ENCODE measurements at places on chromosomes 5 and 9.

GRCh38 chr5:160303690-160304089, 8.7 kb downstream of the CCNJL start:
- DNase-seq = no peak

DNA sequence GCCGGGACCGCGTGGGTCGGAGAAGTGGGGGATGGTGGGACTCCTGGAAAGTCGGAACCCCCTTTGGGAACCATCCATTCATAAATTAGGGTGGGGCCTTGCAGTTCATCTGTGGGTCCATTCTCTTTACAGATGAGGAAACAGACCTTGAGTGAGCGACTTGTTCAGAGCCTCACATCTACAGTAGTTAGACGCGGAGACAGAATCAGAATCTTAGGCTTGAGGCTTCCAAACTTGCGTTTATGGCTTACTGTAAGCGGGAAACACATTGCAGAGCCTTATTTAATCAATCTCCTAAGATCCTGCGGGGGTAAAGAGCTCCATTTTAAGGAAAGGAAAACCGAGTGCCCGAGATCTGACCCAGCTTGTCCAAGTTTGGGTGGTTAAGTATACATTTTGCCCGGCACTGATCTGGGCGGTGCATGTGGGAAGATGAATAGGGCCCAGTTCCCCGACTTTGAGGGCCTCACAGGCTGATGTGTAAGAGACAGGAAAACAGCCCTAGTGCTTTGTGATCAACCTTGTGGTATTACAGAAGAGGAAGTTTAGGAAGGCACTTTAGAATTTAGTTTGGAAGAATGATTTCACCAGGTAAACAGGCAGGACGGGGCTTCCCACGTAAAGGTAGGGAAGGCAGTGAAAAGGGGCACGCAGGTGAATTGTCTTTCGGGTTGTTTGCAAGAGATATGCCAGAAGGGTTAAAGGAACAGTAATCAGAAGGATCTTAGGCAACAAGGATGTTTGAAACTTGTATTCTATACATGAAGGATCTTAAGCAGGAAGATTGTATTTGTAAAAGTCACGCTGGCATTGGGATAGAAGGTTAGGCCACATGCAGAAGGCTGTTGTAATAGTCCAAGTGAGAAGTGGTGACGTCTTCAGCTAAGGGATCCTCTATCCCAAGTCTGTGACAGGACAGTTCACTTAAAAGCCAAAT, 744 bp downstream of the TARS1 start:
- DNase-seq = peak; percentile 14

- no peak for DNase-seq
These were observed 197.0 kb downstream of the FBN2 start for GRCh38 chr5:128341056-128341455.

DNA sequence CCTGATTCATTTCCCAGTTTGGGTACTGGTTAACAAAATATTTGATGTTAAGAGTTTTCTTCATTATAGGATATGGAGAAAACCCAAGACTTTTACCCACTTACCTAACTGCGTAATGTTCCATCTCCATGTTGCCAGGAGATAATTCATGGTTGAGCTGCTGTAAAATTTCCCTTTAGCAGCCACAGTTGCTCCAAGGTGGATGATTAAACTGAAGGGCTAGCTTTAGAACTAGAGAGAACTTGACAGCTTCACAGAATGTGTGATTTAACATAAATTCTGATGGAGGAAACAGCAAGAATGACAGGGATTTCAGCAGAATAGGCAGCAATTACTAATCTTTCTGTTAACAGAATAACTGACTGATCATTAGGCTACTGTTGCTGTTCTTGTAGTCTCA, 236.1 kb downstream of the MEF2C start:
- no peak for DNase-seq

GRCh38 chr5:63655043-63655442, 307.2 kb downstream of the HTR1A start:
- DNase-seq = no peak

- no peak for DNase-seq
These were observed 11.6 kb downstream of the TRAF1 start for GRCh38 chr9:120914953-120915352.

DNA sequence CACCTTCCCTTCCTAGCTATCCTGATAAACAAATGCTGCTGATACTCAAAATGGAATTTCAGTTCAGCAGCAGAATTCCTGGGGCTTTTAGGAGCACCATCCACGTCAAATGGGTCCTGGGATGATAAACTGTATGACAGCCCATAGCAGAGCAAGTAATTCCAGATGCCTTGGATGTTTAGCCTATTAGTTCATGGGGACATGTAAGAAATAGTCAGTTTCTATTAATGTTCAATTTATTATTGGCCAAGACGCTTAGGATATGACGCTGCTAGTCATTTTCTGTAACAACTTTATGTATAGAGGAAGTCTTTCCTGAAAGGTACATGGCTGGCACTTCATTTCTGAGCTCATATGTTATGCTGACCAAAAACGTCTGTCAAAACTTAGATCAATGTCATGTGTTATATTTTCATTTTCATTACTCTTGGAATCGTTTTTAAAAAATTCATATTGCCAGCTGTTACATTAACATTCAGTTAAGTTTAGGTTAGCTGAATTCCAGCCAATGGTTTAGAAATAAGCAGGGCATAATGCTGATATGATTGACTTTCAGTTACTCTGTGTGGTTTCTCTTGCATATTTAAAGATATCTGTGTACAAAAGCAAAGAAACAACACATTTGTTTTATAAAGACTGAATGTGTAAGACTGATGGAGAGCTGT, 243.8 kb downstream of the CSNK1G3 start:
- no peak for DNase-seq

GRCh38 chr5:124034963-124035362, 523.0 kb downstream of the CSNK1G3 start:
- DNase-seq = no peak

- DNase-seq = peak; percentile 58
These were observed 1.3 kb upstream of the NFIB start for GRCh38 chr9:14314929-14315874.

DNA sequence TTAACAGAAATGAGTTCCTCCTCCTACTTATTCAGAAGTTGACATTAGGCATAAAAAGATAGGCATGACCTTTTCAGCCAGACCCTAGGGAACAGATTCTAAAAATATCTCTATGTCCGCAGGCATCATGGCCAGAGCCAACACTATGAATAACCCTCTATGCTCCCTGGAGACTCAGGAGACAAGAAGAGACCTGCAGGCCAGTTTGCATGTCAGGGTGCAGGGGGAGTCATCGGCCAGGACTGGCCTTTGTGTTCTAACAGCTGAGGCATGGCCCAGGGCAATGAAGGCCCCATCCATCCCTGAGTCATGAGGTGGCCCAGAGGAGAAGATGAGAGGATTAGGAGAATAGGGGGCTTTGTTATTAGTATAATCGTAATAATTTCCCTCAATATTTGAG, 93.8 kb downstream of the TMEM215 start:
- DNase-seq = no peak

DNA sequence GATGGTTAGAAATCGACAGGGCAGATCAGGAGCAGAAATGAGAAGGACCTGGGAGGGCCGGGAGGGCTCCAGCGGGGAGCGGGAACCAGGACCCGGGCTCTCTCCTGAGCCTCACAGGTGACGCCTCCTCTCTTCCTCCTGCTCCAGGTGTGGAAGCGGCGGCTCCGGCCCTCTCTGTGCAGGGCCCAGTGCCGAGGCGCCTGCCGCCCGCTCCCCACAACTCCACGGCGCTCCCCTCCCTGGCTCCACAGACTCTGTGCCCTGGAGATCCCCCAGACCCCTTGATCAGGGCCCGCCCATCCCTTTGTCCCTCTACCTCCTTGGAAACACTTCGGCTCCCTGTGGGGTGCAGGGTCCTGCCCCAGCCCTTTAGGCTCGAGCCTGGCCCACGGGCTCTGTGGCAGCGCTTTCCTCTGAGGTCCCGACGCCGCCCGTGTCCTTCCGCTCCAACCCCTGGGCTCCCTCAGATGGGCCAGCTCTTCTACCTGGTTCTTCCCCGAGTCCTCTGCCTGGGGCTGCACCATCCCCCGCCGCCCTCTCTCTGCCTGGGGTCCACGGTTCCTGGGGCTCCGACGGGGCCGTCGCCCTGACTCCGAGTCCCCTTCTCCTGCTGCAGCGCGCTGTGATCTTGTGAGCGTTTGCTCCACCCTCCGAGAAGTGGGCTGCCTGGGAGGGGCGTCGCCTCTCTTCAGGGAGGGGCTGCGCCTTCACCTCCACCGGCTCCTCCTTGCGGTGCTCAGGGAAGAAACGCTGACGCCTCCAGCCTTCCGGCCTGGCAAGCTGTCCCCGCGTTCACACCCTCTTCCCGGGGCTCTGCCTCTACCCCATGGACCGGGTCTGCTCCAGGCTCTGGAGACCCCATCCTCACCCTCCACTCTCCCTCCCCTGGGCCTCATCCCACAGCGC, 22.4 kb upstream of the SLC6A3 start:
- no peak for DNase-seq

DNA sequence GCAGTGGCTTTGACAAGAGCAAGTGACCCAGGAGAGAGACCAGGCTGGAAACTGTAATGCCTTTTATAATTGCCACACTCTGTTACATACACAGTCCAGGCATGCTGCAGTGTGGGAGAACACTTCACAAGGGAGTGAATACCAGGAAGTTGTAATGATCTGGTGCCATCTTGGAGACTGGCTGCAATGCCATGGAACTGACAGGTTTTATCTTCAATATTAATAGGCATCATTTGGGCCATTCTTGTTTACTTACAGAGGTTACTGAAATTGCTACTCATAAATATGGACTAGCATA, 274.3 kb downstream of the AUH start:
- DNase-seq = no peak

- DNase-seq = no peak
These were observed 460.4 kb downstream of the ACTL7B start for GRCh38 chr9:108395421-108395820.

GRCh38 chr5:58294598-58295305, 165.1 kb downstream of the PLK2 start:
- no peak for DNase-seq

DNA sequence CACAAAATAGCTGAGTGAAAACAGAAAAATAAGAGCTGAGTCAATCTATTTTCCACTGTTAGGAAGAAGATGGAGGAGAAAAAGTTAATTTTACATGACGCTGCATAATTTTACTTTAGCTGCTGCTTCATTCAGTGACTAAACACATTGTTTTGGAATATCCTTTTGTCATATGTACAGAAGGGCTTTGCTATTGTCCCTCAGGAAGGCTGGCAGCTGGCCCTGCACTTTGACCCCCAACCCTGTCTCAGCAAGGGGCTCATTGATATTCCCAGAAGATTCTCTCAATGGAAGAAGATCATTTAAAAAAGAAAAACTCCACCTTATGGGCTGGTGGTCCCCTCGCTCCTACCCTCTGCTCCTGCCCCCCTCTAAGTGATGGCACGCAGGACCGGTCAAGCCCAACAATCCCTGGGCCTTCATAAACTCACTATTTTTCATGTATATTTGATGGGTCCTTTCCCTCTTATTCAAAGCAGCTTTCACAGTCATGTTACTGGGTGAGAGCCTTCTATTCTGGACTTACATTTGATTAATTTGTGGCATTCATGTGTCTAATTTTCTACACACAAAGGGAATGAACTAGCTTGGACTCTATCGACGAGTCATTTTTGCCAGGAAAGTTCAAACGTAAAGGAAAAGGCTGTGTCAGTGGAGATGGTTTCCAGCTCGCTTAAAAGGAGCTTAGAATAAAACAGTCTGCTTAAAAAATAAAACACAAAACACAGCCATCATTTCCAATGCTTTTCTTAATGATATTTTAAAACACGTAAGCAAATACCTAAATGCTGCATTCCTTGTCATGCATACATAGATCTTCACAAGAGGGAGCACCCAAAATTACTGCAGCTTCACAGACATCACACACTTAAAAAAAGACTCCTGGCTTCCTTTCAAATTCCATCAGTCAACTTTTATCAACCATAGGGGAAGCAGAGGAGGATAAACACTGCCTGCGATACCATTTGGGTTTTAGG, 104.7 kb downstream of the EFNA5 start:
- DNase-seq = no peak

DNA sequence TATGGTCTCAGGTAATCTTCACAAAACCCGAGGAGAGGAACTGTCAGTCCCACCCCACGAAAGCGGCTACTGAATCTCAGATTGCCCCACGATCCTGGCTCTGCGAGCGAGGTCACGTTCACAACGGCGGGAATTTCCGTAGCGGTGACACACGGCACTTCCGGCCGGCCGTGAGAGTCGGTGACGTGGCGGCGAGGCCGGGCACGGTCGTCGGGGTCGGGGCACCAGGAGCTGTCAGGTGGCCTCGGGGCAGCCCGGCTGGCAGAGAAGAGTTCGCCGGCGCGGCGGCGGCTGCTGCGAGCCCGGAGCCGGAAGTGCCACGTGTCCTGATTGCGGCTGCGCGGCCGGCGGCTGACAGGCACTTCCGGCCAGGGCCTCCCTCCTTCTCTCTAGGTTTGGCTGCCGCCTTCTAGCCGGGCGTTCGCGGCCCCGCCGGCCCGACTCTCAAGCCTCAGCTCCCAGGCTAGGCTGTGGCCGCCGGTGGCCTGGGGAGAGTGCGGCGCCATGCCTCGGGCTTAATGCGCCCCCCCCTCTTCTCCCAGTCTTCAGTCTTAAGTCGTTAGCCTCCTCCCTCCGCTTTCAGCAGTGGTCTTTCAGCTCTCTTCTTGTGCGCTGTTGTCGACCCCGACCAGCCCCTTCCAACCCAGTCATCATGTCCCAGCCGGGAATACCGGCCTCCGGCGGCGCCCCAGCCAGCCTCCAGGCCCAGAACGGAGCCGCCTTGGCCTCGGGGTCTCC, at the start of gene SEC24A:
SEC24A (plus strand) TSS at position 361 of the 738 bp plus-strand sequence; CDS start at position 653, 292 bp downstream.
- DNase-seq = peak; percentile 56

- DNase-seq = no peak
These were observed 9.5 kb upstream of the BARHL1 start for GRCh38 chr9:132572921-132573320.

DNA sequence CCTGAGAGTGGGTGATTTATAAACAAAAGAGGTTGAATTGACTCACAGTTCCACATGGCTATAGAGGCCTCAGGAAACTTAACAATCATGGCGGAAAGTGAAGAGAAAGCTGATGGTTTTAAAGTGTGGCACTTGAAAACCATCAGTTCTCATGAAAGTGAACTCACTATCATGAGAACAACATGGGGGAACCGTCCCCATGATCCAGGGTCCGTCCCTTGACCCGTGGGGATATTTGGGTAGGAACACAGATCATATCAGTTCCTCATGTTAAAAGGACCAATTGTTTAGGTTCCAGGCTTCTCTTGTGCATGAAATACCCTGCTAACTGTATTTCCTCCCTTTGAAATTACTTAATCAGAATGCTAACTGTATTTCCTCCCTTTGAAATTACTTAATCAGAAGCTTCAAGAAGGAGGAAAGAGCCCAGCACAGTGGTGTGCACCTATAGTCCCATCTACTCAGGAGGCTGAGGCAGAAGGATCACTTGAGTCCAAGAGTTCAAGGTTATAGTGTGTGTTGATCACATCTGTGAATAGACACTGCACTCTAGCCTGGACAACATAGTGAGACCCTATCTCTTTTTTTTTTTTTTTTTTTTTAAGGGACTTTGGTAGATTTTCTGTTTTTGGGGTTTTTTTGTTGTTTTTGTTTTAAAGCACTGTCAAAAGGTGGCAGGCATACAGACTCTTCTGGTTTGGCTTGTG, 24.8 kb downstream of the TTC1 start:
- DNase-seq = no peak

- DNase-seq = no peak
These were observed 441.5 kb upstream of the CDH6 start for GRCh38 chr5:30752015-30752414.

GRCh38 chr9:69476797-69477196, 151.8 kb downstream of the ENTREP1 start:
- no peak for DNase-seq

- no peak for DNase-seq
These were observed 706.6 kb upstream of the ZNF608 start for GRCh38 chr5:125452991-125453390.
